ENCODE measurements at places on chromosomes 5 and 9.
A peak's percentile ranks its signal among the peaks of the same experiment; 100 is the strongest.

GRCh38 chr9:113011911-113012381, at the start of gene ZNF883:
TSS of gene ZNF883 (minus strand) at chr9:113012192.
- peak; percentile 3 for DNase-seq

DNA sequence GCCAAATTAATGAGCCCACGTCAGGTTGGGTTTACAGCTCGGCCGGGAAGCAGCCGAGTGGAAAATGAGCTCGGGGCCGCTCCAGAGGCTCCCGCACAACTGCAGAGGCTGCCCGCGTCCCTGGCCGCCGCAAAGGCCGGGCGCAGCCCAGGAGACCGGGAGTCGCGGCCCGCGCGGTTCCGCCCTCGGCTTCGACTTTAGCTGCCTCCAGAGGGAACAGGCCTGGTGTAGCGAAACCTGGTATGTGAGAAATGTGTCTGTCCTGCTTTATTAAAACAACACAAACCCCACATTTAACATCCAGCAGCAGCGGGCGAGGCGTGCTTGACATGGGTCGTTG, 66.2 kb downstream of the FOXD1 start:
- DNase-seq: no peak

GRCh38 chr9:134917431-134918373, at the start of gene FCN1:
TSS of gene FCN1 (minus strand) at chr9:134917912. CDS start at chr9:134917871, 41 bp downstream.
- DNase-seq: no peak

DNA sequence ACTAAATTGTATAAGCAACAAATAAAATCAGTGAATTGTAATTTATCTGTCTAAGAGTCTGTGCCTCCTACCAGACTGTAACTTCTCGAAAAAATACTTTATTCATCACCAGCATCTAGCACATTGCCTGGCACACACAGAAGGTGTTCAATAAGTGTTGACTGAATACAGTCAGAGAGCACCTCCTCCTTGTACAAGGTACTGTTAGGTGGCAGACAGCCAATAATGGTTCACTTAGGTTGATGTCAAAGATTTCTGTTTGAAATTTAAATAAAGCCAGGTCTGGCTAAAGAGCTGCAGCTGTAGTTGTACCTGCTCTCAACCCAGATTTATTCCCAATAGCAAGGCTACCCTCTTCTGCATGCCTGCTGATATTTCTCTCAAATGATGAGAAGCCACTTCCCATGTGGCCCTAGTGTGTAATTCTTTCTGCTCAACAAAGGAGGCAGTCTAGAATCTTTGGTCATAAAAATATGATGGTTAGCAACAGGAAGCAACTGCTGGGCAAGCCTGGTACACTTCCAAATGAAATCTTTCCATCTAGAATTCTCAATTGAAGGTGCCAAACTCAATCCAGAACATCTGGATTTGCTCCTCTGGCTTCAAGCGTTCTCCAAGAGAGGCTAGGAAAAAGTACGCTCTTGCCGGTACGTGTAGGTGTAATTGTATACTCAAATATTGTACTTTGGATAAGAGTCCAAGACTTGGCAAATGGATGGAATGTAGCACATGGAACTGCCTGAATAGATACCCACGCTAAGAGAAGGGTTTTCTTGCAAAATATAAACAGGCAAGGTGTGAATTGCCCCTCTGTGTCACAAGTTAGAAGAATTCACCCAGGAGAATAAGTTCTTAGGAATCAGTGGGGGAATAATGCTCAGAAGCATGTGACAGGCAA, 95.6 kb downstream of the NR6A1 start:
- DNase-seq: no peak

DNA sequence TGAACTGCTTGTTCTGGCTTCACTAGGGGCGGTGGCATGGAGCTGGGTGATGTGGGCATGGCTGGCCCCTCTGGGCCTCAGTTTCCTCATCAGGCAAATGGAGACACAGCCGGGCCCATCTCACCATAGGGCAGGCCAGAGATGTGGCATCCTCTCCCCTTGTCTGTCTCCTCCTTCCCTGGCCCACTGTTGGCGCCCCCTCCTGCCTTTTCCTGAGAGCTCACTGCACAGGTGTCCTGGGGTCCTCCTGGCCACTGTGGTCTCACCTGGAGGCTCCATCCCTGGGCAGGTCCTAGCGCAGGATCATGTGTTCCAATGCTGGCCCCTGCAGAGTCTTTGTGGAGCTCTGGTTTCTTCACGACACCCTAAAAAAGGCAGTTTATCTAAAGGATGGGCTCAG, 53.5 kb downstream of the NEK6 start:
- DNase-seq: no peak

DNA sequence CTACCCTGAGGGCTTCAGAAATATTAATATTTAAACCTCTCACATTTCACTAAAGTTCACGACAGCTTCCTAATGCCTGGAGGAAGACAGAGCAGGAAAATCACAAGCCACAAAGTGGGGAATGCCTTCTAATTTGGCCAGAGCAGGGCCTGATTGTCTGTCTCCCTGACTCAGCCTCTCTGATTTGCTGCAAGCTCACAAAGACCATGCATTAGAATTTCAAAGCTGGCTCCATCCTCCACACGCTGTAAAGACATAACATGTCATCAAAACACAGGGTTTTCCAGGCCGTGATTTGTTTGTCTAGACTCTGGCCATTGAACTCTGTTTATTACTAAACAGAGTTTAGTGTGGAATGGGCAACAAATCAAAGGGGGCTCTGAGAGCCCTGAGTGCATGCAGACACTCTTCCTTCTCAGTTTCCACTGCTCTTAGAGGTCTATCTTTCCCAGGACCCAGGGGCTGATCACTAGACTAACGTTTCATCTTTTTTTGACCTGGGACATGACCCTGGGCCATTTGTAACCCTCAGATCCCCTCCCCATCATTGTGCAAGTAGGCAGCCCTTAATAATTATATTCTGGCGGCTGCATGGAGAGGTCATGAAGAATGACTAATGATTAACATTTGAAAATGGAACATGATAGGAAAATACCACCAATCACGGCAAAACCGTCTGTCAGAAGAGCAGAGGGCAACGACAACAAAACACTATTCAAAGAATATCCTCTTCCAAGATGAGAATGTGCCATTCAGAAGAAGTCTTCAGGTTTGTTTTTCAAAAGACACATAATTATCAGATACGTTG, 140.2 kb downstream of the ENC1 start:
- DNase-seq: no peak

DNA sequence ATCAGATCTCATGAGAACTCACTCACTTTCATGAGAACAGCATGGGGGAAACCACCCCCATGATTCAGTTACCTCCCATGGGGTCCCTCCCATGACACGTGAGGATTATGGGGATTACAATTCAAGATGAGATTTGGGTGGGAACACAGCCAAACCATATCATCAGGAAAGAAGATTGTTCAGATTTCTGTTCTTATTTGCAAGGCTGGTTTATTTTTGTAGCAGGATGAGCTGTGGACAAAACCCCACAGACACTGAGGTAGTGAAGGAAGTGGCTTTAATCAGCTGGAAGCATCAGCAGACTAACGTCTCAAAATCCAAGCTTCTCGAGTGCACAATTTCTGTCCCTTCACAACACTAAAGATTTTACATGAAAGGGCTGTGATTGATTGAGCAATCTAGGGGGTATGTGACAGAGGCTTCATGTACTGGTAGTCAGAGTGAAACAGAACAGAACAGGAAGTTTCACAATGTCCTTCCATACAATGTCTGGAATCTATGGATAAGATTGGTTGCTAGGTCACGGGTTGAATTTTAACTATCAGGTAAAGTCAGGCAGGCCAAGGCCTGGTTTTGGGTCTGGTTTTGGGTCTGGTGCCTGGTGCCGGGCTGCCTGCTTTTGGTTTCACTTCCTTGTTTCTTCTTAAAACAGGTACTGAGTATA, 91.3 kb upstream of the ZNF366 start:
- DNase-seq: no peak

DNA sequence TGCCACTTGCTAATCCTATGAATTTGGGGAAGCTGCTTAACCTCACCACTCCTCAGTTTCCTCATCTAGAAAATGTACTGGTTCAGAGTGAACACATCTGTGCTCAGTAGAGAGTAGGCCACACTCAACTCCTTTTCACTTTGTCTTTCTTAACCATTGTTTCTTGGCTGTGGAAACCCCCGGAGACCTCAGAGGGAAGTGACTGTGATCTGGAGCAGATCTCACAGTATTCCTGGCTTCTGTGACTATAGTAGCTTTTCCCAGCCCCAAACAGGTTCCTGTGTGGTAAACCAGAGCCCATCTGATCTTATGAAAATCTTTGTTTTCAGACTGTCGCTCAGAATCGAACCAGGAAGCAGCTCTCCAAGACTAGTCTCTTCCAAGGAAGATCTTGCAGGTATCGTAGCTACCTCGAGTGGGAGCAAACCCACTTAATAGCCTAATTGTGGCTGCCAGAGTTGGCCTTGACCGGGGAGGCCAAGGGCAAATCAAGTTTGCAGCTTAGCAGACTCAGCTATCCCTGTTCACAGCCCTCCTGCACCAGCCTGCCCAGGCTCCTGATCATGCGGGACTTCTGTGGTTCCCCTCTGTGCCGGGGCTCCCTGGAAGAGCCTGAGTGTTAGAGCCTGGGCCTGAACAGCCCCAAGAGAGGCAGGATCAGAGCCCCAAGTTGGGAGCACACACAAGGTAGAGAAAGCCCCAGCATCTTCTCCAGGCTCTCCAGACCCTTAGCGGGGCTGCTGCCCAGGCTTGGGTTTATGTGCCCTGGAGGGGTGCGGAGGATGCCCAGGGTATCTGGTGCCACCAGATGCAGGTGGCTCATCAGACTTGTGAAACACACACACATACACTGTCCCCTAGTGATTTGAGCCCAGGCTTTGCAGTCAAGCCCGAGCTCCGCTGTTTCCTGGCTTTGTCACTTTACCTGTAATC, 52.2 kb upstream of the ANGPTL2 start:
- no peak for DNase-seq

DNA sequence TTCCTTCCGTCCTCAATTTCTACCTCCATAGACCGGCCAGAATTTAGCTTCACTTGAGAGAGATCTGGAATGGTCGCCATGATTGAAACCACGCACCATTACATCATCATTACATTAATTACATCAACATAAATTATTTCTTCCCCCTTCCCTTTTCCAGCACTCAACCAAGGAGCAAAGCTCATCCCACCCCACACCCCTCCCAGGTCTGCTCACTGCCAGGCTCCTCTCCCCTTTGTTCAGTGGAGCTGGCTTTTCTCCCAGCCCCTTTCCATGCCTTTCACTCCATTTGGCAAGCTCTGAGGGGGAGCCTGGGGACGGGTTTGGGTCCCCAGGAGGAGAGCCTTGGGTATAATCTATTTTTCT, 8.4 kb downstream of the RACK1 start:
- DNase-seq: no peak

GRCh38 chr5:79771387-79771786, 81.8 kb downstream of the CMYA5 start:
- no peak for DNase-seq

Data from stimulated activated CD4-positive, alpha-beta T cell treated with anti-CD3 and anti-CD28 coated beads, Interleukin-12 subunit alpha, Interleukin-12 subunit beta, amount 100 ng/mL, for 24 hours (primary cell).